ENCODE measurements at places on chromosomes 2 and 18.
A peak's percentile ranks its signal among the peaks of the same experiment; 100 is the strongest.

DNA sequence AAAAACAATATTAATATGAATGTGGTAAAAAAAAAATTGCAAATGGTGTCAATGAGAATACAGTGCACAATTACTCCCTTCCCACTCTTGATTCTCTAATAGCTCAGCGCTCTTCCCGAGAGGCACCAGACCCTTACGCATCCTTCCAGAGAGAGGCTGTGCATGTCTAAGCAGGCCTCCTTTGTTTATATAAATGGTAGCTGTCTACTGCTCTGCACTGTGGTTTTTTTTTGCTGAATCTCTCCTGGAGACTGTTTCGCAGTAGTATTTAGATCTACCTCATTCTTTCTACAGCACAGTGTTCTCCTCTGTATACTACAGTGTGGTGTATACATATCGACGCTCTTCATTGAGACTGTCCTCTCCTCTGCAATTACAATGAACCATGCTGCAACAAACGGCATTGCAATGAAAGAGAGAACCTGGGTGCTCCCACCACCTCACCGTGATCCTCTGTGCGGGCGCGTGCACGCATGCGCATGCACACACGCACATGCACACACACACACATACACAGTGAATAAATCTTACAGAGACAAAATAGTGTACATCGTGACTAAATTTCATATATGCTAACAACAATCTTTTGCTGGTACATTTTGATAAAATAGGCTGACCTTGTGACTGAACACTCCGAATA, 19.4 kb downstream of the SEPTIN10 start:
- DNase-seq: no peak
- H3K27me3 ChIP-seq: no peaks in the 10 kb centered on the region
- peaks cover 8% of the 10 kb centered on the region for H3K36me3 ChIP-seq
- H3K4me3 ChIP-seq: no peak overlapping the region

- H3K4me3 ChIP-seq: no peak overlapping the region
- H3K27me3 ChIP-seq: no peaks in the 10 kb centered on the region
- DNase-seq: no peak
- H3K27ac ChIP-seq: no peak overlapping the region
- no peaks in the 10 kb centered on the region for H3K4me1 ChIP-seq
Measured at GRCh38 chr2:160837416-160837815, 322.8 kb upstream of the TANK start.

GRCh38 chr2:156182132-156182531, 150.4 kb downstream of the NR4A2 start:
- peak; percentile 99 for DNase-seq
- H3K4me1 ChIP-seq: peaks cover 2% of the 10 kb centered on the region
- no peak overlapping the region for H3K4me3 ChIP-seq
- H3K27ac ChIP-seq: peak overlapping the region; percentile 66
- no peaks in the 10 kb centered on the region for H3K36me3 ChIP-seq

DNA sequence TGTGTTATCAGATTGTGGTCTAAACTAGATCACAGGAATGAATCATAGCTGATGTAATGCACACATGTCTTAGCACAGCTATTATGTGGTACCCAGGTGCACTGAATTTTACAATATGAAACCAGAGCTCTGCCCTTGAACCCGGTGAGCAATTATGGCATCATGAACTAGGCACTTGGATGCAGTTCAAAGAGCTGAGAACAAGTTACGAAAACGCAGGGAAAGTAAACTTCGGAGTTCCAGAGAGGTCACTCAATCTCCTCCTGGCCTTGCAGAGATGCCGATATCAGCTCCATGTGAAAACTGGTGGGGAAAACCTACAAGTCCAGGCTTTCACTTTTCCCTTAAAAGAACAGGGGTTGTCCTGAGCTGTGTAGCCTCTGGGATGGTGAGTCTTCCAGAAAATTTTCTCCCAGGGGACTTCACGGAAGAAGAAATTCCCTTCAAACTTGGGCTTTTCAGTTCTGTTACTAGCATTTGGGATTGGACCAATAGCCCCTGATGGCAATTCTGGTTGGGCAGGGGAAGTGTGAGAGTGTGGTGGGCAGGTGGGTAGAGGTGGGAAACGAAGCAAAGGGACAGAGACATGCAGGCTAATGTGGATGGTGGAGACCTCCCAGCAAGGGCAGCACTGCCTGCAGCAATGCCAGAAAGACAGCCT, 71.1 kb upstream of the SH3BP4 start:
- H3K4me1 ChIP-seq: no peaks in the 10 kb centered on the region
- H3K27ac ChIP-seq: no peak overlapping the region
- no peak overlapping the region for H3K4me3 ChIP-seq
- peak; percentile 48 for DNase-seq
- H3K36me3 ChIP-seq: no peaks in the 10 kb centered on the region

DNA sequence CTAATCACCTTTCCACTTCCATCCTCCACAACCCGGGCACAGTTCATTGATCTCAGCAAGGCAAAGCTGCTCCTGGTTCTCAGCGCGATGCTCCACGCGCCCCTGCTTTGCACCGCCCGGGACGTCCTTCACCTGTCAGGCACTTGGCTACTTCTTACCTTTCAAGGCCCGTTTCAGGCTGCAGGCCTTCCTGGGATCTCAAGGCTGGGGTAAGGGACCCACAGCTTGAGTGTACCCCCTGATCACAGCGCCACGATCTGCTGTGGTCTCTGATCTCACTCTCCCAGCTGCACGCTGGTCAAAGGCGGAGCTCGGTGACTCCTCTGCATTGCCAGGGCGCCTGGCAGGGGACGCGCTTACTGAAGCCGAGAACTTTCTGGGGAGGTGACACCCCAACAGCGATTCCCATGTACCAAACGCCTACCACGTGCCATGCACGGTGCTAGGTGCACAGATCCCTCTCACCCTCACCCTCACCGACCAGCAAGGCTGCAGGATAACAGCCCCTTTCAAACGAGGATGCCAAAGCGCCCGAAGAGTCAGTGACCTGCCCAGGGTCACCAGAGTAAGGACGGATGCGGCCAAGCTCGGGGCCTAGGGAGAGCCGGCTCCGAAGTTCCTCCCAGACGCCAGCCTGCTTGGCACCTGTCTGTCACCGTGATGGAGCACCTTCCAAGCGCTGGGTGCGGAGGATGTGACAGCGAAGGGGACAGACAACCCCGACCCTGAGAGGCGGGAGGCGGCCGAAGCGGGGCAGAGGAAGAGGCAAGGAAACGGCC, 818 bp downstream of the ITGB1BP1 start:
- no peaks in the 10 kb centered on the region for H3K36me3 ChIP-seq
- H3K27ac ChIP-seq: peak overlapping the region; percentile 71
- H3K27me3 ChIP-seq: no peaks in the 10 kb centered on the region
- peaks cover 11% of the 10 kb centered on the region for H3K4me1 ChIP-seq
- no peak for DNase-seq

- H3K27ac ChIP-seq: no peak overlapping the region
- H3K36me3 ChIP-seq: peaks cover 71% of the 10 kb centered on the region
- H3K27me3 ChIP-seq: no peaks in the 10 kb centered on the region
- H3K4me3 ChIP-seq: peak overlapping the region; percentile 30
- peaks cover 7% of the 10 kb centered on the region for H3K4me1 ChIP-seq
Measured at GRCh38 chr2:1648241-1649102, 95.8 kb downstream of the PXDN start.

DNA sequence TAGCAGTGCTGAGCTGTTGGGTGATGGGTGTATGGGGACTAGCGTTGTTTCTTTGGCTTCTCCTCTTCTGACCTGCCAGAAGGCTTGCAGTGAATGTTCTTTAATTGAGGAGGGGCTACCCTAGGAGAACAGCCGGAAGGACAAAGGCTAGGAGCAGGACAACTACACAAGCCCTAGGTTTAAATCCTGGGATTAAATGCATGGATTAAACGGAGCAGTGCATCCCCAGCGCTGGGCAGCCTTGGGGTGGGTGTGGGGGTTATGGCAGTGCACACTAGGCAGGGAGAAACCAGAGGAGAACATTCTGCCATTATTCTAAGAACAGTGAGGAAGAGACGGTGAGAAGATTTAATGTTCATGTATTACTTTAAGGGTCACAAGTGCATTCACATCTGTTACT, 86.4 kb upstream of the MCFD2 start:
- no peak overlapping the region for H3K4me3 ChIP-seq
- H3K4me1 ChIP-seq: peaks cover 32% of the 10 kb centered on the region
- peaks cover 27% of the 10 kb centered on the region for H3K36me3 ChIP-seq

GRCh38 chr18:13273800-13274199, 55.2 kb downstream of the LDLRAD4 start:
- no peaks in the 10 kb centered on the region for H3K36me3 ChIP-seq
- H3K27me3 ChIP-seq: no peaks in the 10 kb centered on the region
- no peak for DNase-seq
- peaks cover 10% of the 10 kb centered on the region for H3K4me1 ChIP-seq
- H3K27ac ChIP-seq: no peak overlapping the region
- no peak overlapping the region for H3K4me3 ChIP-seq

DNA sequence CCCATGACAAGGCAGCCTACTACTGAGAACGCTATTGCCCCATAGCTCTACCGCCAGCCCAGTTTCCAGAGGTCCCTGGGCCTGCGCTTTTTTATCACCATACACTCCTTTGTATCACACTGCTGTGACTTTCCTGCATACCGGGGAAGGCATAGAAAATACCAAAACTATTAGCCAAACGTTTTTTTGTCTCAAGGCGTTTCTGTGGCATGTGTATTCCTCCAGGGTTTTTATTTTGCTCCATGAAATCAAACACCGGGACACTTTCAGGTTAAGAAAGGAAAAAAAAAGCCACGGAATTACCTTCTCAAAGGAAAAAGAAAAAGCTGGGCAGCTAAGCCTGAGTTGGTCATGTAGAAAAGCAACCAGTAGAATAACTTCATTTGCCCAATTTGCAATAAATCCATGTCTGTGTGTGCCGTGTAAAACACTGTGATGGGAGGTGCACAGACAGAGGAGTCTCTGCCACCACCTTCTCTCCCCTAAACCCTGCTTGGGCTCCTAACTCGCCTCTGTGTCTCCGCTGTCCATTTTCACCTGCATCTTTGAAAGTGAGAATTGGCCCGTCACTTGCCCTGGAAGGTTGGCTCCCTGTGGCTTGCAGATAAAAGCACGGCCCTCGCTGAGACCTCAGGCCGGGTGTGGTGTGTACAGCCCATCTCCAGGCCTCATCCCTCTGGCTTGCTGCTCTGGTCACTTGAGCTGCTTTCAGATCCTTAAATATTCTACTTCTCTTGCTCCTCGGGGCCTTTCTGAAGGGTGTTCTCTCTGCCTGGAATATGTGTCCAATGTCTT, 1.7 kb downstream of the AMER3 start:
- H3K36me3 ChIP-seq: no peaks in the 10 kb centered on the region
- no peak overlapping the region for H3K4me3 ChIP-seq
- no peak overlapping the region for H3K27ac ChIP-seq
- H3K27me3 ChIP-seq: peaks cover 20% of the 10 kb centered on the region
- DNase-seq: peak; percentile 62
- peaks cover 5% of the 10 kb centered on the region for H3K4me1 ChIP-seq

GRCh38 chr2:177888581-177888980, 184.0 kb downstream of the PDE11A start:
- H3K4me1 ChIP-seq: no peaks in the 10 kb centered on the region
- no peak overlapping the region for H3K4me3 ChIP-seq
- no peak overlapping the region for H3K27ac ChIP-seq
- no peak for DNase-seq
- H3K36me3 ChIP-seq: no peaks in the 10 kb centered on the region
- no peaks in the 10 kb centered on the region for H3K27me3 ChIP-seq

- H3K36me3 ChIP-seq: no peaks in the 10 kb centered on the region
- H3K4me3 ChIP-seq: no peak overlapping the region
- H3K27me3 ChIP-seq: no peaks in the 10 kb centered on the region
- no peak overlapping the region for H3K27ac ChIP-seq
Measured at GRCh38 chr18:57668021-57668420, 46.4 kb upstream of the NARS1 start.

DNA sequence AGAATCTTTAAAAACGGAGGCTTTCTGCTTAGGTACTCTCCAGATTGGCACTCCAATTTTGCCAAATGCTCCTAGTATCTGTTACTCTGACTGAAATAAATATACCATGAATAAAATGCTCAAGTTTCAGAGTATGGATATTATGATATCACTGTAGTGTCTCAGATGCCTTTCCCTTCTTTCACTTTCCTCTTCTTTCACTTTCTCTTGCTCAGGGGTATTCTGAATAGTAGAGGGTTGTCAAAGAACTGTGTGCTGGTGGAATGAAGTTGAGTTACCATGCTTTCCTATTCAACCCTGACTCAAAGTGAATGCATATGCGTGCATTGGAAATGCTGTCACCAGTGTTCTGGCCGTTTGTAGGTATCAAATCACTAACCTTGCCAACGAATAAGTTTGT, 1015.2 kb upstream of the FANCL start:
- no peaks in the 10 kb centered on the region for H3K36me3 ChIP-seq
- H3K4me3 ChIP-seq: no peak overlapping the region
- no peaks in the 10 kb centered on the region for H3K4me1 ChIP-seq
- no peaks in the 10 kb centered on the region for H3K27me3 ChIP-seq
- H3K27ac ChIP-seq: no peak overlapping the region
- no peak for DNase-seq

GRCh38 chr18:48656582-48656981, 117.8 kb downstream of the CTIF start:
- H3K36me3 ChIP-seq: no peaks in the 10 kb centered on the region
- H3K4me3 ChIP-seq: no peak overlapping the region
- no peaks in the 10 kb centered on the region for H3K27me3 ChIP-seq

DNA sequence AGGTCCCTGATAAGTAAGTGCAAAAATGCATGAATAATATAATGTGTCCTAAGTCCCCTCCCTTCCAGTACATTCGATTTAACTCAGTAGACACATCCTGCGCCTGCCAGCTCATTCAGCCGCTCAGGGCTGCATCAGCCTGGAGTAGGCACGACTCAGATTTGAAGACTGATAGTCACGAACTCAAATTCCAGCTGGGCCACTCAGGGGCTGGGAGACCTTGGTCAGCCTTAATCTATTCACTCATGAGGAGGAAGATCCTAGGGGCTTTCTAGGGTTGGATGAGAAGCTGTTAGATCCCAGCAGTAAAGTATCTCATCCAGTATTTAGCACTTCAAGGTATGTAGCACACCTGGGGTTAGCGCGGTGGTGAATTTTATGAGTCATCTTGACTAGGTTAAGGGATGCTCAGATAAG, 98.9 kb upstream of the ODC1 start:
- no peaks in the 10 kb centered on the region for H3K36me3 ChIP-seq
- H3K27ac ChIP-seq: no peak overlapping the region
- H3K27me3 ChIP-seq: no peaks in the 10 kb centered on the region
- peaks cover 3% of the 10 kb centered on the region for H3K4me1 ChIP-seq
- DNase-seq: peak; percentile 94
- H3K4me3 ChIP-seq: no peak overlapping the region

GRCh38 chr18:46621871-46622270, 35.1 kb downstream of the LOXHD1 start:
- H3K27me3 ChIP-seq: no peaks in the 10 kb centered on the region
- no peak for DNase-seq
- H3K27ac ChIP-seq: no peak overlapping the region
- H3K4me3 ChIP-seq: no peak overlapping the region
- no peaks in the 10 kb centered on the region for H3K36me3 ChIP-seq

DNA sequence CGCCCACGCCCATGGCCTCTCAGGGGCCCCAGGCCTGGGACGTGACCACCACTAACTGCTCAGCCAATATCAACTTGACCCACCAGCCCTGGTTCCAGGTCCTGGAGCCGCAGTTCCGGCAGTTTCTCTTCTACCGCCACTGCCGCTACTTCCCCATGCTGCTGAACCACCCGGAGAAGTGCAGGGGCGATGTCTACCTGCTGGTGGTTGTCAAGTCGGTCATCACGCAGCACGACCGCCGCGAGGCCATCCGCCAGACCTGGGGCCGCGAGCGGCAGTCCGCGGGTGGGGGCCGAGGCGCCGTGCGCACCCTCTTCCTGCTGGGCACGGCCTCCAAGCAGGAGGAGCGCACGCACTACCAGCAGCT, 2.4 kb downstream of the B3GNT7 start:
- H3K36me3 ChIP-seq: no peaks in the 10 kb centered on the region
- H3K4me3 ChIP-seq: no peak overlapping the region
- no peak for DNase-seq
- peaks cover 3% of the 10 kb centered on the region for H3K4me1 ChIP-seq
- H3K27ac ChIP-seq: no peak overlapping the region

GRCh38 chr2:120235681-120236080, 12.5 kb upstream of the TMEM185B start:
- H3K27ac ChIP-seq: no peak overlapping the region
- H3K36me3 ChIP-seq: no peaks in the 10 kb centered on the region
- DNase-seq: no peak
